ENCODE measurements at places on chromosomes 6 and 20.
A peak's percentile ranks its signal among the peaks of the same experiment; 100 is the strongest.

DNA sequence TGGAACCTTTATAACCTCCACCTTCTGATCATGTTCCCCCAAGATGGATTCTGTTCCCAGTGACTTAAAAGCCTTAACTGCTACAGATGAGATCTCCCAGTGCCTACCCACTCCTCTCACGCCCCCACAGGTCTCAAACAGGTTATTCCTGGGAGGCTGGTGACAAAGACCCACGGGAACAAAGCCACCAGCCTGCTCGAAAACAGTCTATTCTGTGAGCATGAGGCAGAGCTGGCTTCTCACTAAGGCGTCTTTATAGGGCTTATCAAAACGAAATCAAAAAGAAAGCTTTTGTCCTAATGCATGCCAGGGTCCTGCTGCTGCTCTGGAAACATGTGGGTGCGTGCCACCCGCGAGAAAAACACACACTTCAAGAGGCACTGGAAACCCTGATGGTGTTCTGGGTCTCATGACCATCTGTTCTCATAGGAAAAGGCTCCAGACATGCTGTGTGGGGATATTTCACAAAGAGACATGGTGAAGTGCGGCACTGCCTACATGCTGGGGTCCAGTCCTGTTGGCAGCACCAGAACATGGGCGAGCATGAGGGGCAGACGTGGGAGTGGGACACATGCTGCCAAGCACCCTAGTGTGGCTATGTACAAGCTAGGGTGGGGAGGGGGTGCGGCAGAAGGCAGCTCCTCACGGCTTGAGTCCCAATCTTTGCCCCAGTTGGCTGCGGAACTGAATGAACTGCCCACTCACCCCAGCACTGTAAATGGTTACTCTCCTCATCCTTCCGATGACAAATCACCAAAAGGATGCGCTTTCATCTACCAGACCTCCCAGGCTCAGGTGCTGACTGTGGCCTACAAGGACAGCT, 2.1 kb downstream of the FKBP1A start:
- H3K27me3 ChIP-seq: no peaks in the 10 kb centered on the region
- H3K4me3 ChIP-seq: peak overlapping the region; percentile 91
- H3K27ac ChIP-seq: peak overlapping the region; percentile 48
- peaks cover 29% of the 10 kb centered on the region for H3K4me1 ChIP-seq
- H3K36me3 ChIP-seq: no peaks in the 10 kb centered on the region
- DNase-seq: peak; percentile 40

DNA sequence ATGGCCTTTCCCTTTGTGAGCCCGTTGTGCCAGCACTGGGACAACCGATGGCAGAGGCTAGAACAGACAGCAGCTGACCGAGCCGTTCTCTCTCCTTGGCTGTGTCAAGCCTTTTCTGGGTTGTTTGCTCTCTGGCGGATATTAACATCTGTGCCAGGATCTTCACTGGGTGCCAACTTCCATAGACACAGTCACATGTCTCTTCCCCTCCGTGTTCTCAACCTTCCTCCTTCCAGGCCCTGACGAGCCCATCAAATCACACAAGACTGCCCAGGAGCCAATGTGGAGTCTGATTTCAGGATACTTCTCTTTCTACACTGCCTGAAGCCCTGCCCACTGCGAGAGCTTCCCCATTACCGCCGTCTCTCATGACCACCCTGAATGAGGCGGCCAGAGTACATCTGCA, 111.0 kb upstream of the RALGAPA2 start:
- no peaks in the 10 kb centered on the region for H3K36me3 ChIP-seq
- no peak overlapping the region for H3K27ac ChIP-seq
- H3K27me3 ChIP-seq: peaks cover 8% of the 10 kb centered on the region

- H3K4me3 ChIP-seq: no peak overlapping the region
- H3K27ac ChIP-seq: no peak overlapping the region
- no peaks in the 10 kb centered on the region for H3K36me3 ChIP-seq
- DNase-seq: peak; percentile 53
- H3K4me1 ChIP-seq: peaks cover 12% of the 10 kb centered on the region
- H3K27me3 ChIP-seq: no peaks in the 10 kb centered on the region
Measured at GRCh38 chr6:70686548-70687133, 19.0 kb downstream of the SMAP1 start.

DNA sequence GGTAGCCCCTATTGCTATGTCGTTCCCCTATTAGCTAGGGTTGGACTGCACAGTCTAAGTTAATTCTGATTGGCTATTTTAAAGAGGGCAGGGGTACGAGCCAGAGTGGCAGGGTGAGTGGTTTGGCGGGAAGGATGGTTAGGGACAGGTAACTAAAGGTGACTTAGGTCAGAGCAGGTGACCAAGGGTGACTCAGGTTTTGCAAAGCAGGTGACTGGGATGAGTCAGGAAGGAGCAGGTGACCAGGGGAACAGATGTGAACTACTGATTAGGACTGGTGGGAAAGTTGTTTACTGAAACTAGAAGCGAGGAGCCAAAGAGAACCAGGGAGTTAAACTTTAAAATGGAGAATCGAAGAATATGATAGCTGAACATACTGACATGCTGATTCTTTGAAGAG, 295.2 kb downstream of the GJA1 start:
- H3K4me1 ChIP-seq: no peaks in the 10 kb centered on the region
- no peak overlapping the region for H3K4me3 ChIP-seq
- H3K36me3 ChIP-seq: no peaks in the 10 kb centered on the region
- no peak for DNase-seq
- H3K27me3 ChIP-seq: no peaks in the 10 kb centered on the region
- no peak overlapping the region for H3K27ac ChIP-seq

DNA sequence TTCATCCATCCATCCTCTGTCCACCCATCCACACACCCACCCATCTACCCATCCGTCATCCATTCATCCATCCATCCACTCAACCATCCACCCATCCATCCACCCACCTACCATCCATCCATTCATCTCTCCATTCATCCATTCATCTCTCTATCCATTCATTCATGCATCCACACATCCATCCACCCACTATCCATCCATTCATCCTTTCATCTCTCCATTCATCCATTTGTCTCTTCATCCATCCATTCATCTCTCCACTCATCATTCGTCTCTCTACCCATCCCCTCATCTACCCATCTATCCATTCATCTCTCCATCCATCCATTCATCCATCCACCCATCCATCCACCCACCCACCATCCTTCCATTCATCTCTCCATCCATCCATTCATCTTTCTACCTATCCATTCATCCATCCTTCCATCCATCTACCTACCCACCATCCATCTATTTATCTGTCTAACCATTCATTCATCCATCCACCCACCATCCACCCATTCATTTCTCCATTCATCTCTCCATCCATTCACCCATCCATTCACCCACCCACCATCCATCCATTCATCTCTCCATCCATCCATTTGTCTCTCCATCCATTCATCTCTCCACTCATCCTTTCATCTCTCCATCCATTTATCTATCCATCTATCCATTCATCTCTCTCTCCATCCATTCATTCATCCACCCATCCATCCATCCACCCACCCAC, 275.4 kb downstream of the TAF4 start:
- H3K4me3 ChIP-seq: no peak overlapping the region
- no peaks in the 10 kb centered on the region for H3K36me3 ChIP-seq
- no peak for DNase-seq
- no peaks in the 10 kb centered on the region for H3K4me1 ChIP-seq
- no peaks in the 10 kb centered on the region for H3K27me3 ChIP-seq

Data from GM23248 (cell line).